Activated T-cell treated with anti-CD3 and anti-CD28 coated beads, Interleukin-2, amount 50 U/mL, for 4 hours (primary cell): ENCODE measurements at places on chromosomes 5 and 9. TPM values are rescaled to one million over a fixed set of nuclear protein-coding genes. Genes with fewer than 3 reads are reported as not detected.

The CCL28 gene
- total RNA-seq = 5.5 TPM

The SLC25A25 gene
- total RNA-seq = 13.9 TPM

The PAX5 gene
- 1.2 TPM for total RNA-seq

The KIF20A gene
- 1.5 TPM for total RNA-seq

The SLC46A2 gene
- not detected for total RNA-seq

The C9orf153 gene
- not detected for total RNA-seq

The GABRP gene
- not detected for total RNA-seq

The CFAP77 gene
- total RNA-seq = not detected

The ZNF169 gene
- 4.7 TPM for total RNA-seq

The ARAP3 gene
- total RNA-seq = 1.1 TPM

The FAXDC2 gene
- not detected for total RNA-seq

The N4BP3 gene
- 7.6 TPM for total RNA-seq

The LURAP1L gene
- total RNA-seq = not detected

The PCDHGB1 gene
- total RNA-seq = not detected

The PCDHA4 gene
- total RNA-seq = 0.08 TPM

The DOCK2 gene
- 132 TPM for total RNA-seq

The PCDHGA6 gene
- 0.27 TPM for total RNA-seq

The TEX48 gene
- total RNA-seq = not detected

The SNCAIP gene
- not detected for total RNA-seq

The MYORG gene
- total RNA-seq = 1.8 TPM

The PCDHB4 gene
- total RNA-seq = not detected

The NR5A1 gene
- 0.16 TPM for total RNA-seq

The TMEM215 gene
- not detected for total RNA-seq

The DMRT3 gene
- total RNA-seq = not detected

The FSD1L gene
- 1.7 TPM for total RNA-seq

The IFNA2 gene
- total RNA-seq = not detected

The GDA gene
- 0.10 TPM for total RNA-seq

The PHF24 gene
- total RNA-seq = 0.08 TPM

The SLC2A8 gene
- total RNA-seq = 1.9 TPM

The IL13 gene
- 26.9 TPM for total RNA-seq
